ENCODE measurements at places on chromosomes 2 and 18.

- no peak for DNase-seq
These were observed 156.1 kb downstream of the TTC27 start for GRCh38 chr2:32783933-32784332.

GRCh38 chr2:239289545-239289944 is 111.3 kb downstream of the HDAC4 start:
- DNase-seq = no peak

DNA sequence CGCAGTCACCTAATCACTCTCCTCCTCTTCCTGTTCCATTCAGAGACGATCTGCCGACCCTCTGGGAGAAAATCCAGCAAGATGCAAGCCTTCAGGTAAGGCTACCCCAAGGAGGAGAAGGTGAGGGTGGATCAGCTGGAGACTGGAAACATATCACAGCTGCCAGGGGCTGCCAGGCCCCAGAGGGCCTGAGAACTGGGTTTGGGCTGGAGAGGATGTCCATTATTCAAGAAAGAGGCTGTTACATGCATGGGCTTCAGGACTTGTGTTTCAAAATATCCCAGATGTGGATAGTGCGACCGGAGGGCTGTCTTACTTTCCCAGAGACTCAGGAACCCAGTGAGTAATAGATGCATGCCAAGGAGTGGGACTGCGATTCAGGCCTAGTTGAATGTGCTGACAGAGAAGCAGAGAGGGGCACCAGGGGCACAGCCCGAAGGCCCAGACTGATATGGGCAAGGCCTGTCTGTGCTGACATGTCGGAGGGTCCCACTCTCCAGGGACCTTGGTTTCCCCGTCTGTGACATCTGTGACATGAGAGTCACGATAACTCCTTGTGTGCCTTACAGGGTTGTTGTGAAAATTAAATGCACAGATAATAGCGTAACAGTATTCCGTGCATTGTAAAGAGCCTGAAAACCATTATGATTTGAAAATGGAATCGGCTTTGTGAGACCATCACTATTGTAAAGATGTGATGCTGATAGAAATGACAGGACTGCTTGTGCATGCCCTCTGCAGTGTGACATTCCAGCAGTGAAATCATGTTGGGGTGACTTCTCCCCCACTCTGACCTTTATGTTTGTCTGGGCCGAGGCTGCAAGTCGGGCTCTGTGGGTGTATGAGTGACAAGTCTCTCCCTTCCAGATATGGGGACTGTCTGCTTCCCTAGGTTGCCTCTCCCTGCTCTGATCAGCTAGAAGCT is 510 bp downstream of the IL1RN start:
- no peak for DNase-seq

- DNase-seq = no peak
These were observed 30.7 kb upstream of the ERCC3 start for GRCh38 chr2:127324635-127325034.

- DNase-seq = no peak
These were observed 38.2 kb downstream of the CYP27C1 start for GRCh38 chr2:127181851-127182250.

DNA sequence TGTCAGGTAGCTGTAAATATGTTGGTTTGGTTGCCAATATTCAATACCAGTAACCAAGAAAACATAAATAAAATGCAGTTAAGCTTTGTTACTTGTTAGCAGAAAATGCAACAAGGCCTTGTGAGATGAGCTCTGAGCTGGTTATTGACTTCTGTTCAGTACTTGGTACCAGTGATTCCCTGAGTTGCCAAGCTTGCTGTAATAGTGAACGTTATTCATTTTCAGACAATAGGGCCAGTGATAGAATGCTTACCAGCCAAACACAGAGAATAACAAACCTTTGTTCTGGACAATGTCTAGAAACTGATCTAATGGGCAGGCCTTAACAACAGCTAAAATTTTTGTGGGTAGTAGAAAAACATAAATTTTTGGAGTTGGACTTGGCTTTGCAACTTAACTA is 29.5 kb downstream of the RASGRP3 start:
- no peak for DNase-seq

DNA sequence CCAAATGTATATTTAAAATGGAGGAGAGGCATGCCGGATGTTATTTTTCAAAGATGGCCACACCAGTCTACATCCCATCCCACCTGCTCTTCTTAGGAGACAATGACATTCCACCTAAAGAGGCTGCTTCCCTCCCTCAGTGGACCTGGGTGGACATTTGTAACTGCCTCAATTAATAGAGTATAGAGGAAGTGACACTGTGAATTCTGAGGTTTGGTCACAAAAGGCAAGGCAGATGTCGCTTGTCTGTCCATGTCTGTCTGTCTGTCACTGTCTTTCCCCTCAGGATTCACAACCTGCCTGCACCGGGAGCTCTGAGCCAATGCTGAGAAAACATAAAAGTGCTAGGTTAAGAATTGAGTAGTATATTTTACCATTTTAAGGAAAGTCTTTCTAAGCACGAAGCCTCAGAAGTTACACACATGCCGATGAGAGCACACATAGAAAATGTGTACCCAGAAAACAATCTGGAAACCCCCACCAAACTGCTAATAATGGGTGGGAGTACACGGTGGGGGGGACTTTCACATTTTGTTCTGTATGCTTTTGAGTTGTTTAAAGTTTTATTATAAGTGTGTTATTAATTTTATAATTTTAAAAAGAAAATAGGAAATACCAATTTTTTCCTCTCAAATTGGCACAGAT is 21.0 kb downstream of the MIB1 start:
- no peak for DNase-seq

GRCh38 chr2:107430006-107430405 is 396.7 kb upstream of the RGPD4 start:
- no peak for DNase-seq

GRCh38 chr2:180359522-180360282 is 352.6 kb upstream of the CWC22 start:
- DNase-seq = no peak

GRCh38 chr2:152175012-152175367 is 573 bp downstream of the STAM2 start:
- DNase-seq = no peak
